A549 treated with AZD2906 at 1 μM for 4 hours (cell line): ENCODE measurements at places on chromosomes 2 and 18. TPM values are rescaled to one million over a fixed set of nuclear protein-coding genes. Genes with fewer than 3 reads are reported as not detected.

Gene ATAD2B
- 5.6 to 7.8 TPM (median 7.2 TPM) in 5 replicates for total RNA-seq

Gene MAPRE3
- total RNA-seq = 9.1 to 11.4 TPM (median 9.9 TPM) in 5 replicates

Gene PTPRN
- total RNA-seq = 0.95 to 1.5 TPM (median 1.3 TPM) in 5 replicates

Gene UPP2
- not detected in 5 replicates for total RNA-seq

Gene SPP2
- total RNA-seq = not detected in 5 replicates

Gene RAX
- total RNA-seq = 0.01 TPM in 1 of 5 replicates, not detected in the others

Gene KRTCAP3
- total RNA-seq = 0.47 to 0.72 TPM (median 0.61 TPM) in 4 of 5 replicates, not detected in the other

Gene MYL1
- total RNA-seq = not detected in 5 replicates

Gene SH3RF3
- total RNA-seq = 0.47 to 0.71 TPM (median 0.66 TPM) in 5 replicates

Gene LANCL1
- total RNA-seq = 18.2 to 29.2 TPM (median 27.3 TPM) in 5 replicates

Gene ALS2
- 9.9 to 14.2 TPM (median 10.8 TPM) in 5 replicates for total RNA-seq

Gene CHMP3
- 123 to 130 TPM (median 129 TPM) in 5 replicates for total RNA-seq

Gene UGT1A10
- 0.03 to 0.14 TPM (median 0.08 TPM) in 4 of 5 replicates, not detected in the other for total RNA-seq

Gene KIF5C
- total RNA-seq = 0.21 to 0.50 TPM (median 0.28 TPM) in 5 replicates

Gene PSMA8
- not detected in 5 replicates for total RNA-seq

Gene KLF11
- total RNA-seq = 2.4 to 4.1 TPM (median 3.7 TPM) in 5 replicates

Gene SERPINB4
- total RNA-seq = 0.06 to 0.17 TPM (median 0.10 TPM) in 5 replicates

Gene CCDC74A
- 11.1 to 16.2 TPM (median 15.0 TPM) in 5 replicates for total RNA-seq

Gene KLHL30
- total RNA-seq = 0.16 to 0.25 TPM (median 0.22 TPM) in 5 replicates

Gene CELF4
- not detected in 5 replicates for total RNA-seq

Gene CCDC141
- 0.02 TPM in 1 of 5 replicates, not detected in the others for total RNA-seq

Gene IL36RN
- 0.02 to 0.11 TPM (median 0.02 TPM) in 3 of 5 replicates, not detected in the others for total RNA-seq

Gene UGT1A1
- 0.51 to 0.86 TPM (median 0.73 TPM) in 5 replicates for total RNA-seq

Gene MAPK4
- total RNA-seq = 0.13 to 0.33 TPM (median 0.18 TPM) in 5 replicates

Gene OXER1
- total RNA-seq = not detected in 5 replicates

Gene HSPD1
- total RNA-seq = 504 to 654 TPM (median 563 TPM) in 5 replicates

Gene ATP5F1A
- total RNA-seq = 302 to 341 TPM (median 312 TPM) in 5 replicates

Gene DLX1
- 2.7 to 3.5 TPM (median 3.1 TPM) in 5 replicates for total RNA-seq

Gene RAB27B
- 11.0 to 16.7 TPM (median 13.1 TPM) in 5 replicates for total RNA-seq

Gene STEAP3
- total RNA-seq = 44.8 to 53.7 TPM (median 48.2 TPM) in 5 replicates
